ENCODE measurements at places on chromosomes 3 and 15.

GRCh38 chr3:81442758-81443456 is 318.5 kb downstream of the GBE1 start:
- no peak for DNase-seq

GRCh38 chr15:35376707-35377106 is 169.3 kb downstream of the DPH6 start:
- DNase-seq = no peak

DNA sequence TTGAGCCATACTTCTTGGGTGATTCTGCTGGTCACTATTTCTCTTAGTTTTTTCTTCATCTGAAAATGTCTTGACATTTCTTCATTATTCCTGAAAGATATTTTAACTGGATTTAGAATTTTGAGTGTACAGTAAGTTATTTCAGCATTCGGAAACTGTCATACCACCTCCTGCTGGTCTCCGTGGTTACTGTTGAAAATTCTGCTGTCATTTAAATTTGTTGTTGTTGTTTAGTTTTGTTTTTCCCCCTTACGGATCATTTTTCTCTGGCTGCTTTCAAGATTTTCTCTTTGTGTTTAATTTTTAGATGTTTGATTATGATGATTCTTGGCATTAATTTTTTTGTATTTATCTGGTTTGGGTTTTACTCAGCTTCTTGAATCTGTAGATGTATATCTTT is 100.5 kb downstream of the CHRNA7 start:
- no peak for DNase-seq

- DNase-seq = no peak
Measured at GRCh38 chr15:92907896-92908712, 8.0 kb downstream of the CHD2 start.

GRCh38 chr15:59176653-59177316 is 29.9 kb upstream of the LDHAL6B start:
- no peak for DNase-seq

DNA sequence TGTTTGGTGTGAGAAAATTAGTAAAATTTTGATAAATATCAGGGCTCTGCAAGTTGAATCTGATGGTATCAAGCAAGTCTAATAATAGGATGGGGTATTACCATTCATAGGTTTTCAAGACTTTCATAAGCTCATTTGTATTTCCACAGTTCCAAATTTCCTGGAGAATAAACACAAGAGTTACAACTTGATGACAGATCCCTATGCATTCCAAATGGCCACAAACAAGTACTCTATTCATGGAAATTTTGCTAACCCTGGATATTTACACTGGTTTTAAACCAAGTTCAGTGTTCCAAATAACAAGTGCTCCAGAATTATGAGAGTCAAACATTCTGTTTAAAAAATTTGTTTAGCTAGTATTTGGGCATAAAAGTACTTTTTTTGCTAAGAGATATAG is 75.0 kb upstream of the CNTN6 start:
- no peak for DNase-seq

DNA sequence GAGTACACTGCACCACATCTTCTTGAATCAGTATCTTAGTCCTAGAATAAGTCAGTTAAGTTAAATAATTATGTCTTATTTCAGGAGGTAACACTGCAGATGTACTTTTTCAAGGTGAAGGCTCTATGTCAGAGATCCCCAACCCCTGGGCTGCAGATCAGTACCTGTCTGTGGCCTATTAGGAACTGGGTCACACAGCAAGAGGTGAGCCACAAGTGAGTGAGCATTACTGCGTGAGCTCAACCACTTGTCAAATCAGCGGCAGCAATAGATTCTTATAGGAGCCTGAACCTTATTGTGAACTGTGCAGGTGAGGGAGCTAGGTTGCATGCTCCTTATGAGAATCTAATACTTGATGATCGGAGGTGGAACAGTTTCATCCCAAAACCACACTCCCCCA is 851.9 kb upstream of the ALCAM start:
- DNase-seq = no peak

GRCh38 chr3:195034101-195034500 is 236.9 kb downstream of the XXYLT1 start:
- no peak for DNase-seq

GRCh38 chr3:70097084-70097483 is 97.6 kb downstream of the SAMMSON start:
- DNase-seq = no peak

- peak; percentile 32 for DNase-seq
Measured at GRCh38 chr3:123449997-123450604, 1.2 kb upstream of the ADCY5 start.

- DNase-seq = no peak
Measured at GRCh38 chr15:79321876-79322275, 11.0 kb downstream of the TMED3 start.

DNA sequence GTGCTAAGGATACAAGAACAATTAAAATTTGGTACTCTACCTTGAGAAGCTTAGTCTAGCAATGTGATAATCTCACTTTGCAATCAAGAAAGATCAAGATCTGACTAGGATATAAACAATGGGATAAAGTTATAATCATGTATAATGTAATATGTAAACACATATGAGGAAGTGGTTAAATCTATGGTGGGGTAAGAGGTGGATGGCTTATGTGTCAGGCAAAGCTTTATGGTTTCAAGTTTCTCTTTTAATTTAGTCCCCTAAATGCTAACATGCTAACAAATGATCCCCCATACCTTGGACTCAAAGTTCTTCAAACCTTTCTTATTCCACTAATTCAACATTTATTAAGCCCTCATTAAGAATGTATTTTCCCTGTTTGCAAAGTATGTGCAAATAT is 2.5 kb downstream of the RSL24D1 start:
- no peak for DNase-seq

DNA sequence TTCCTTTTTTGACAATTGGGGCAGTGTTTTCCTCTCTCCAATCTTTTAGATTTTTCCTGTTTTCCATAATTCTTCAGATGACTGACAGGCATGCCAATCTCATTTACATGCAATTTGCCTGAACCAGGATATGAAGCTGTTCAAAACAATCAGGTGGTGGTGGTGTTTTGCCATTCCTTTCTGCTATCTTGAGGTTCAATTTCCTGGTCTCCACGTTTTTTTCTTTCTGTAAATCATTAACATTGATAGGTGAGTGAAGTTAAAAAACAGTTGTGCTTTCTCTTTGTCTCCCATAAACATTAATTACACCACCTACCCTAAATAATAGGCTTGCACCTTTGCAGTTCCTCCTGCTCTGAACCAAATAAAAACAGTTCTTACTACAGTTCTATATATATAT is 49.1 kb downstream of the C2CD4A start:
- no peak for DNase-seq

GRCh38 chr3:100334488-100335351 is at the start of gene NIT2:
Gene NIT2, plus strand, starts transcription at chr3:100334757. Its CDS starts 35 bp downstream, at chr3:100334792.
- peak; percentile 96 for DNase-seq

DNA sequence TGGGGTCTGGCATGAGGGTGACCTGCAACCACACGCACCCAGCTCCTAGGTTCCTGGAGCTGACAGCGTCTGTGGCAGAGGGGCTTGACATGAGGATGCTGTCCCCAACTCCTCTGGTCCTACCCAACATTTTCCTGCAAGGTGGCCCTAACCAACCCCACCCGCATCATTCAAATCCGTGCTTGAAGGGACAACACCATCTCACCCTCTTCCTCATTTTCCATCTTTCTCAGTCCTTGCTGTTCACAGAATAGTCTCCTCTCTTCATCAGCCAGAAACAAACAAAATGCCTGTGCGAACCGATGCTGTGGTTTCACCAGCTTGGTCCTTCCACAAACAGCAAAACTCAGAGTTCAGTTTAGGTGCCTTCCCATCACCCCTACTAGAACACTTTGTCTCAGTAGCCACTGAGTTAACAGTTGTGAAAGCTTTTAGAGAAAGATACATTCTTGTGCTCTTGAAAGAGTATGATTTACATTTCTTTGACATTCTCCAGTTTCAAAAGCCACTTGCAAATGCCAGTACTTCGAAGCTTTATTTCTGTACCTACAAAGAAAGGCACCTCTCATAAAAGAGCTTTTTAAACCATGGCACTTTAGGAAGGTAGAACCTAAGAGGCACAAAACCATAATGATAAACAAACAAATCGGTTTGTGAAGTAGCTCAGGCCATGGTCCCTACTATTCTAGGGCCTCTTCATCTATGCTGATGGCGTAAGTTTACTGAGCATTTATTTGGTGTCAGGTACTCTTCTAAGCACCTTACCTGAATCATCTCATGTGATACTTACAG is 360.1 kb downstream of the SHQ1 start:
- DNase-seq = no peak

- DNase-seq = no peak
Measured at GRCh38 chr3:128782282-128783146, 56.5 kb downstream of the RAB7A start.

DNA sequence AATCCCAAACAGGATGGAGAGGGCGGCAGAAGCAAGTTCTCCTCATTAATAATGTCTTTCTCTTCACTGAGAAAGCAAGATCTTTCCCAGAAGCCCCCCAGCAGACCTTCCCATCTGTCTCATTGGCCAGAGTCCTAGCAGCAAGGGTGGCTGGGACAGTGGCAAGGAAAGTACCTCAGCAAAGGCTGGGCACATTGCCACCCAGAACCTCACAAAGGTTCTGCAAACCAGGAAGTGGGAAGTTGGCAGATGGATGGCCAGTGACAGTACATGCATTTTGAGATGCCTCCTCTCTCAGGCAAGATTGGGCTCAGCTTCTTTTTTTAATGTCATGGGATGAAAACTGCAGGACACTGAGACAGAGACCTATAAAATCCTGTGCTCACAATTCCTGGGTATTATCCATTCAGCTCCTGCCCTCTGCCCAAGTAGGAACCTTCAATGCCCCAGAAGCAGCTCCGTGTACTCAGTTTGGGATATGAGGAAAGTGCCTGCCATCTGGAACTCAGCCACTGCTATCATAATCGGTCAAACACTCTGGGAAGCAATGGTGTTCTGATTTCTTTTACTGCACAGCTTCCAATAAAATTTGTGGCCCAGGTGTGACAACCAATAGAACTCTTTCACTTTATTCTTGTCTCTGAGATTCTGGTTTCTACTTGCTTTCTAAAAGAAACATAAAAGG is 25.5 kb downstream of the DPH3 start:
- no peak for DNase-seq

GRCh38 chr3:58683466-58683865 is 16.9 kb upstream of the FAM3D start:
- peak; percentile 16 for DNase-seq

DNA sequence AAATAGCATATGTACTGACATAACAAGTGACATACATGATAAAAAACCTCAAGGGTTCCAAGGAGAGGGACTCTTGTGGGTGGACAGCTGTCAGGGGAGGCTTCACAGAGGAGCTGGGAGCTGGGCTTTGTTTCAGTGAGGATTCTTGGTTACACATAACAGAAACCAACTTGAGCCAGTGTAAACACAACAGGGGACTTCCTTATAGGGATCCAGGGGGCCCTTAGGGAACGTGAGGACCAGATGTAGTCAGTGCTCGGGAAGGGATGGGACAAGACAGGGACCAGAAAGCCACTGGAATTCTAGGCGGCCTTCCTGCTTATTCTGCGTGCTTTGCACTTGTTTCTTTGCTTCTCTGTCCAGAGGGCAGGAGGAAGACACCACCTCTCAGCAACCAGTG is 34.9 kb downstream of the SNAPC5 start:
- DNase-seq = peak; percentile 55

- peak; percentile 52 for DNase-seq
Measured at GRCh38 chr15:90219421-90220141, 14.2 kb downstream of the CIB1 start.

- DNase-seq = peak; percentile 20
Measured at GRCh38 chr3:157754451-157754850, 251.2 kb upstream of the VEPH1 start.

DNA sequence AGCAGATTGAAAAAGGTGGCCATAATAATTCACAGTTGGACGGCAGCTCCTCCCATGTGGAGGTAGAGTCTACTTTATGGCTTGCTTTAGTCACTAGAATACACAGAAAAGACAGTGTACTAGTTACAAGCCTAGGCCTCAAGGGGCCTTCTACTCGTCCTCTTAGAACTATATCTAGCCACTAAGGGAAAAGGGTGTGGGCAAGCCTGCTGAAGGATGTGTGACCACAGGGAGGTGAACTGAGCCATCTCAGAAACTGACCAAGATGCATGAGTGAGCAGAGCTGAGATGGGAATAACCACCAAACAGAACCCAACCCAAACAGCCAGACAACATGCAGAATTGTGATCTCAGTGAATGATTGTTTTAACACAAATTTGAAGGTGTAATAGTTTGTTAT is 335.6 kb upstream of the LMCD1 start:
- peak; percentile 42 for DNase-seq

DNA sequence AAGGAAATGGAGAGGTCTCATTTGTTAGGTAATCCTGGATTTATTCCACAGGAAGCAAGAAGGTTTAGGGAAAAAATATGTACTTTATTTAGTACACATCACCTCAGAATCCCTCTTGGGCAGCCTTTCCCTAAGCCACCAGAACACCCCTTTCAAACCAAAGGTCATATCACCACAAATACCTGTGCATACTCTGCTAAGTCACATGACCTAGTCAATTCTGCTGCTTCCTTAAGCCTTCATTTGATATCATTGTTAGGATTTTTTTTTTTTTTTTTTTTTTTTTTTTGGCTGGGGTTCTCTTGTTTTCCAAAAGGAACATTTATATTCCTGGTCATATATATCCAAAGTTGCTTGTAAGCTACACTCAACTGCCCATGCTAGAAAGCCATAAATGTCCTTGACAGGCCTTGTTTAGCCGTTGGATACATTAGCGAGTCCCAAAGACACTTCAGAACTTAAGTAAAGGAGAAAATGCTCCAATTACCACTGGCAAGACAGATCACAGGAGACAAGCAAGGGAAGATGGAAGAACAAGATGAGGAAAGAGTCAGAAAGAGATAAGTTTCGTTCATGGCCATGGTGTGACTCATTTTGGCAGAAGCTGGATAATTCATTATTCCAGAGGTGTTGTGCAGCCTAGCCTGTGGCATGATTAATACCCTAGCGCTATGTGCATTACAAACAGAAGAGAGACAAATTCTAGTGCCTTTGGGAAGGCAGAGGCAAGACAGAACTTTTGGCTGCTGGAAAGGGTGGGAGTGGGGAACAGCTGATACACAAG is 155.6 kb upstream of the SLC2A2 start:
- DNase-seq = no peak

DNA sequence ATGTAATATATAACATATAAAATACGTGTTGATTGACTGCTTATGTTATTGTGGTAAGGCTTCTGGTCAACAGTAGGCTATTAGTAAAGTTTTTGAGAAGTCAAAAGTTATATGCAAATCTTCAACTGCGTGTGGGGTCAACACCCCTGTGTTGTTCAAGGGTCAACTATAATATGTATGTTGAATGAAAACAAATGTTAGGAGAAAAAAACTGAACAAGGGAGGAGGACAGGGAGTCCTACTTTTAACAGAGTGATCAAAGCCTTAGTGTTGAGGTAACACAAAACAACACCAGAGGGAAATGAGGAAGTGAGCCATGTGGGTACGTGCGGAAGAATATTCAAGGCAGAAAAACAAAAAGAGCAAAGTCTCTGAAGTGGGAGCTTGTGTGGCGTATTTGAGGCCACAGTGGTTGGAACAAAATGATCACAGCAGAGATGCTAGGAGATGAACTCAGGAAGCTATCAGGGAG is 62.5 kb downstream of the SFMBT1 start:
- DNase-seq = no peak

- DNase-seq = no peak
Measured at GRCh38 chr15:90083419-90083818, 18.8 kb downstream of the IDH2 start.

Data from mesendoderm (in vitro differentiated cells).